ENCODE measurements at places on chromosomes 4 and X. TPM values are rescaled to one million over a fixed set of nuclear protein-coding genes. Genes with fewer than 3 reads are reported as not detected.

Gene EIF1AX
- total RNA-seq, result 61.1 TPM

Gene CNKSR2
- 2.5 TPM for total RNA-seq

Gene ZCCHC18
- total RNA-seq, result 5.2 TPM

- no peak for DNase-seq
Measured at GRCh38 chr4:43959976-43960375, 488.6 kb downstream of the KCTD8 start.

GRCh38 chrX:32929040-32929439 is 282.3 kb downstream of the DMD start:
- no peak for DNase-seq
